ENCODE measurements at places on chromosomes 5 and 9.

GRCh38 chr9:68493958-68494577 is 46.6 kb downstream of the TMEM252 start:
- DNase-seq = no peak

DNA sequence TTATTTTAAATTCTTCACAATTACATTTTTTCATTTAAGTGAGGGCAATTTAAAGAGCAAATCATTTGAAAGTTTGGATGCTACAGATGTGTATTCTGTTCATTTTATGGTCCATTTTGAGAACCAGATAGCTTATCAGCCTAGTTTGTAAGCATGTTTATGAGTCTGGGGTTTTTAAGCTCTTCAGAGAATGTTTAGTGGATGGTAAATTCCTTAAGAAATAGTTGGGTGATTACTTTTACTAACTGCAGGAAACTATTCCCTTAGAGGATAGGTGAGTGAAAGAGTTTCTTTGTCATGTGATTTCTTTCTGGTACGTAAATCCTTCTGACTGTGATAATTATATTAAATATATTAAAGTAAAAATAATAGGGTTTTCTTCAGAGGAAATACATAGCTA is 17.6 kb downstream of the RASGRF2 start:
- DNase-seq = no peak

GRCh38 chr5:124156415-124156996 is 589.9 kb downstream of the ZNF608 start:
- DNase-seq = no peak

DNA sequence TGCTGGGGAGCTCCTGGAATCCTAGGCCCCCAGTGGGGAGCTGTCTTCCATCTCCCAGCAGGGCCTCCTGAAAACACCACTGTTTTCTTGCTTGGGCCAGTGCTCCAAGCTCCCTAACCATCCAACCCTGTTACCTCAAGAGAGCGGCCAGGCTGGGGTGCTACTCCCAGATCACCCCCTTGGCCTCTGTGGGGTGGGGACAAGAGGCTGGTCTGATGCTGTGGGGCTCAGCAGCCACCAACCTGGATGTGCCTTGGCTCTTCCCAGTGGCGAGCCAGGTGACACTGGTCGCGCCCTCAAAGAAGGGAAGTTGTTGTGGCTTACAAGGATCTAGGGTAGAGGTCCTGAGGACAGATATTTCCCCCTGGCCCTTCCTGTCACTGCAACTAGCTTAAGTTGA is 49.0 kb downstream of the SECISBP2 start:
- no peak for DNase-seq

- DNase-seq = peak; percentile 35
These were observed 6.3 kb downstream of the ARL15 start for GRCh38 chr5:54304040-54304439.

- no peak for DNase-seq
These were observed 15.4 kb downstream of the FAM78A start for GRCh38 chr9:131260751-131261452.

DNA sequence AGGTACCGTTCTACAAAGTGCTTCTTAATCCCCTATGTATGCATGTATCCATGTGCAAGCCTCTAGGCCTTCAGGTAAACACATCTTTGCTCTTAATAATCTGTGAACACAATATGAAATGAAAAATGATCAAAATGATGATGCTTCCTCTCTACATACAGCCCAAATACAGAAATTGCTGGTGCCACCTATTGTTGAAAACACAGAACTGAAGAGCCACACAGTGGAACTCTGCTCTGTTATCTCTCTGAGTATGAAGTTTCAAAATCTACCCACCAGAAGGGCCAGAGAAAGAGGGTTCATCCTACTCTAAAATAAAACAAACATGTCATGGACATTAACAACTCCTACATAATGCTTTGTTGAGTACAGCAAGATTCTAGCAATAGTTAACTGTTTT is 71.3 kb downstream of the GLIS3 start:
- DNase-seq = peak; percentile 65

DNA sequence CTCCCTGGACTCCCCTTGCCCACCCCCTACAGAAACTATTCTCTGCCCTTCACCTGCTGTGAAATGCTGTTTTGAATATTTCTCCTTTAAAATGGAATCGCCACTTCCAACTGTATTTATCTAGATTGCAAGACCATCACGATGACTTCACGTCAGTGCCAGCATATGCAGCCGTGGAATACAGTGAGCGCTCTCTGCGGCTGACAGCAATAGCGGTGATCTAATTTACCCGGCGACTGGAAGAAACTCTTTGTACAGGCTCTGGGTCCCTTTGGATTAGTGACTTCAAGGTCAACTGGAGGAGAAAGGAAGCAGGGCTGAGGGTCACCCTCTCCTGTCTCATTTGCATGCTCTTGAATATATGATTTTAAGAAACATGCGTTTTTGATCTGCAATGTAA is 192.0 kb downstream of the IRX1 start:
- no peak for DNase-seq

DNA sequence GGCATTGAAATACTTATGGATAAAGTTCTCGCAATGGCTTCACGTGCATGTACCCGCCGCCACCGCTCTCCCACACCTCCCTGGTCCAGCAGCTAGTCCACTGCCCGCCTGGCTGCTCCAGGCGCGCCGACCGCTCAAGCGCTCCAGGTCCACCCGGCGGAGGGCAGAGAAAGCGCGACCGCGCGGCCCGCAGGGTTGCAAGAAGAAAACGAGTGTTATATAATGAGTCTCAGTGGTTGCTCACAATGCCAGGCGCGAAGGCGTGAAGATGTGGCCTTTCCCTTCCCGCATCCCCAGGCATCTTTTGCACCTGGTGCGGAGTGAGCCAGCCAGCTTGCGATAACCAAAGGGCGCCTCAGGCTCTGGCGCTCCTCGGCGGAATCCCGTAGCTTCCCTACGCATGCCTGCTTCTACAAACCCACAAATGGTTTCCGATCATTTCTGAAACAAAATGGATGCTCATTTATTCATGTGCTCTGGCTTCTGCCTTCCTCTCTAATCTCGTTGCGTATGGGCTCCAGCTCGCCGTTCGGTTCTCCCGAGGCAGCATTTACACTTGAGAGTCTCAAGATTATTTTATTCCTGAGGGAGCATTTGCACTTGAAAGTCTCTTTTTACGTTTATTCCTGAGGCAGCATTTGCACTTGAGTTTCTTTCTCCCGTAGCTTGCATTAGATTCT is 25.7 kb downstream of the CDKN2A start:
- no peak for DNase-seq

GRCh38 chr5:106691701-106692100 is 979.0 kb downstream of the EFNA5 start:
- no peak for DNase-seq

- DNase-seq = no peak
These were observed 76.3 kb downstream of the ZNF608 start for GRCh38 chr5:124669956-124670721.

DNA sequence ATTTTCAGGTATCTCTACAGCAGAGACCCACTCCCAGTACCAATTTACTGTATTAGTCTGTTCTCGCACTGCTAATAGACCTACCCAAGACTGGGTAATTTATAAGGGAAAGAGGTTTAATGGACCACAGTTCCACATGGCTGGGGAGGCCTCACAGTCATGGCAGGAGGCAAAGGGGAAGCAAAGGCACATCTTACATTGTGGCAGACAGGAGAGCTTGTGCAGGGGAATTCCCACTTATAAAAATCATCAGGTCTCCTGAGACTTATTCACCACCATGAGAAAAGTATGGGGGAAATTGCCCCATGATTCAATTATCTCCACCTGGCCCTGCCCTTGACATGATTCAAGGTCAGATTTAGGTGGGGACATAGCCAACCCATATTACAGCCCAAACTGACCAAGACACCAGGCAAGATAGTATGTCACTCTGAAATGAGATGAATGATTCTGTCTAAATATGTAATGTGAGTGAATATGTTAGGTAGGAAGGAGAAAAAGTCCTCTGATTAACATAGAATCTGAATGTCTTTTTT is 182.5 kb upstream of the CDH12 start:
- DNase-seq = no peak

DNA sequence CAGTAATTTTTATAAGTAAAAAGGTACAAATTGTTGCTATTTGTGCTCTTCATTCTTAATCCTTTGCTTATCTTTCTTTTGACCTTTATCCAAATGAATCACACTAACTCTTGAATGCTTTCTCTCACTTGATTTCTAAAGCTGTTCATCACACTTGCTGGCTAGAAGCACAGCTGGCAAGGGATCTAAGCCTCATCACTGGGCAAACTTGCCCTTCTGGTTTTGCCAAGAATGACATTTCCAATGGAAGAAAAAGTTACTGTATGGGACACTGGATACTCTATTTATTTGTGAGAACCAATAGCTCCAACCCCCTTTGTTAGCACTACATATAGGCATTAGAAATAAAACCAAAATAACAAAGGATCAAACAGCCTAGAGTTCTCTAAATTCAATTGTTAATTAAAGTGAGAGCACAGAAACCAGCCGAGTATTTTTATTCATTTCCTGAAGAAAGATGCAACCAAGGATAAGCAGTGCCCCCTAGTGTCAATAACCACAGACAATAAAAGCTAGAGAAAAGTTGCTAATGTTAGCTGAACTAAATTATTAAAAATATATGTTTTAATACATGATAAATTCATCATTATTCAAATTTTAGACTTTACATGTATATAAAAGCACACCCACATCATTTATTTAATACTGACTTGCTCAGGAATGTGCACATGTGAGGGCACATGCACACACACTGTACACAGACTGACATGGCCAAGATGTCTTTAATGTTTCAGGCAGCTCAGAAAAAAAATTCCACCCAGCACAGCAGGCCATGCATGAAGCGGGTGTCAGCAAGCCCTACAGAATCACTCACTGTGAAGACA is 59.8 kb upstream of the POU5F2 start:
- peak; percentile 59 for DNase-seq

- peak; percentile 8 for DNase-seq
These were observed 38.7 kb upstream of the PRLR start for GRCh38 chr5:35269006-35269405.

DNA sequence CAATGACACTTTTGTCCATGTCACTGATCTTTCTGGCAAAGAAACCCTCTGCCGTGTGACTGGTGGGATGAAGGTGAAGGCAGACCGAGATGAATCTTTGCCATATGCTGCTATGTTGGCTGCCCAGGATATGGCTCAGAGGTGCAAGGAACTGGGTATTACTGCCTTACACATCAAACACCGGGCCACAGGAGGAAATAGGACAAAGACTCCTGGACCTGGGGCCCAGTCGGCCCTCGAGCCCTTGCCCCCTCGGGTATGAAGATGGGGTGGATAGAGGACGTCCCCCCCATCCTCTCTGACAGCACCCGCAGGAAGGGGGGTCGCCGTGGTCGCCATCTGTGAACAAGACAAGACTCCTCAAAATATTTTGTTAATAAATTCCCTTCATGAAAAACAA is 12.0 kb downstream of the SEMA6A start:
- DNase-seq = no peak

DNA sequence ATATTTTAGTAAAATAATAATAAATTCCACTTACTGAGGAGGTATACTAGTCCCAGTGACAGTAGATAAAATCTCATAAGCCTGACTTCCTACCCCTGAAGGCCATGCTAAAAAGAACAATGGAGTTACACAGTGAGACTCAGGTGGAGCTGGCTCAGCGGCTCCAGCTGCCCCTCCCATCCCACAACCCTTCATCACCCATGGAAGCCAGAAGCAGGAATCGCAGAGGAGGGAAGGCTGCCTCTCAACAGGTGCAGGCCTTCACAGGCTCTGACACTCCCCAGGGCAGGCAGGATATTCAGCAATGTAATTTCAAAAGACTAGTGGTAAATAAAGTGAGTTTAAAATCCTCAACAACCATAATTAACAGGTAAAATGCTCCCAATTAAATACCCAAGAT is 67.5 kb downstream of the FANCC start:
- no peak for DNase-seq

- peak; percentile 28 for DNase-seq
These were observed 54.1 kb downstream of the GDA start for GRCh38 chr9:72203205-72203803.
